ENCODE measurements at places on chromosomes 4 and X.
A peak's percentile ranks its signal among the peaks of the same experiment; 100 is the strongest.

GRCh38 chr4:74724979-74725378 lies 69.3 kb downstream of the BTC start:
- DNase-seq, result no peak

GRCh38 chr4:107692202-107692601 lies 27.8 kb downstream of the PAPSS1 start:
- DNase-seq, result no peak

DNA sequence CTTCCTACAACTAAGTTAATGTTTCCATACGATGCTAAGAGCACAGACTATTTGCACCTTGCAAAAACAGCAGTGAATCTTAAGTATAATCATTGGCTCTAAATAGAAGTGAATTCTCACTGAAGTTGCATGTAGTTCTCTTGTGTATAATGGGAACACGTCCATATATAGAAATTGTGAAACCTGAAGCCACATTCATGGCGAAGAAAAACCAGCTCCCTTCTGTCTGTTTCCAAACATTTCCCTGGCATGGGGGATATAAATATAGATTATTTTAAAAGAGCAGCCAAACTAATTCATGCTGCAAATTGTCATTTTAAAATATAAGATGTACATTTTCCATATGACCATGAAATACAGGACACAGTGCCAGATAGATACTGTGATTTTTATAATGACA lies 71.1 kb downstream of the TRAM1L1 start:
- no peak for DNase-seq

- no peak for DNase-seq
Observed at GRCh38 chrX:17032351-17032750, 85.9 kb downstream of the REPS2 start.

DNA sequence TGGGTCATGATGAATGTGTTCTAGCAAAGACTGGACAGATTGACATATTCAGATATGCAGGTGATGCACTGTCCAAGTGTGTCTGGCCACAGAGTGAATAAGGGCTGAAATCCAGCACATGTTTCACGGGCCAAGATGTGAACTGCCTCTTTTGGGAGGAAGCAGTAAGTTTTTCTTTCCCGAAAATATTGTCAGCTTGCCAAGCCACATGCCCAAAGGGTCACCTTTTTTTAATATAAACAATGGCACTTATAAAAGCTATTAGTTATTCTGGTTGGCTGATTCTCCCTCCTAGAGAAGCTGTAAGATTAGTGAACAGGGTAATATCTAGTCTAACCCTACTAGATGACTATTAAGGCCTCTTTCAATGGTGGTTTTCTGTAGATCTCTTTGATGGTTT lies 1.5 kb upstream of the EDNRA start:
- DNase-seq, result no peak

DNA sequence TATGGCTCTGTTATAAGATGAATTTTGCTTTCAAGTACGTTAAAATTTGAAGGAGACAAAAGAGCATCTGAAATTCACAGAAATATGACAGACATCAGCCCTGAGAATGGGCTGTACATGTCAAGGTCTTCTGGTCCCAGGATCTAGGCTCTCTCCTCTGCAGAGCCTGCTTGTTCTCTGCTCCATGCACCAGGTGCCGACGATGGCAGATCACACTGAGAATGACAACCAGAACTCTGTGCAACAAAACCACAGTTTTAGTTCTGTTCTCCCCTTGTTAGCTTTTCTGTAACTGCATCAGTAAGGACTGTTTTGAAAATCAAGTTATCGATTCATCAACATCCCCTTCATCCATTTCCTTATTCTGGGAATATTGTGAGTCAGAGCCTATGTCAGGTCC lies 30.9 kb upstream of the LGI2 start:
- no peak for DNase-seq

DNA sequence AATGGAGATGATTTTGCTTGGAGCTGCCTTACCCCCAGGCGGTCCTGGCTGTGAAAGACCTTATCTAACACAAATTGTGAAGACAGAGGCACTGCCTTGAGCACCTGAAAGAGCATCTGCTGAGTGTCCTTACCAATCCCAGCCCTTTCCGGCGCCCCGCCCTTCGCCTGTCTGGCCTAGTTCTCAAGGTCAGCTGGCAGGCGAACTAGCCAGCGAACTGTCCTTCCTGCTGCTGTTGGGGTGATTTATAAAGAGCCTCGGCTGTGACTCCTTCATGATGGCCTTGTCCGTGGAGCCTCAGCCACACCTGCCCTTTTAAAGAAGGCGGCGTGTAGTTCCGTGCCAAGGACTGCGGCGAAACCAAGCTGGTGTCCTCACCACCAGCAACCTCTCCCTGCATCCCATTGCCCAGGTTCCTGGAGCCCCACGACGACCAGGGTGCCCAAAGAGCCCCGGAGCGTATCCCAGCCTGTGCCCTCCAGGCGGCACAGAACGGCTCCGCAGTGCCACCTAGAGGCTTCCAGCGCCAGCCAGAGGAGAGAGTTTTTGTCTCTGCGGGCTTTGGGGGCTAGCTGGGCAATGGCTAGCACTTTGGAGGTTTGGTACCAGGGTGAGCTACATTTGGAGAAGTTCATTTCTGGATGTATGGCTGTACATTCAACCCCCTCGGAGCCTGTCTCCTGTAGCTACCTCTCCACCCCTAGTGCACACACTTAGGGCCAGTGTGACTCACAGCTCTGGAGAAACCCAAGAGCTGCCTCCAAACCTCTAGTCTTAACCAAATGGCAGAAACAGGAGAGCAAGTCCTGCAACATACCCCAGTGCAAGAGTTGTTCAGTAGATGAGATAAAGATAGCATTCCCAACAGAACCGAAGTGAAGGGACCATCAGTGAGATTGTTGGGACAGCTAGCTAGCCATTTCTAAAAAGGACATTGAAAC lies 36.8 kb upstream of the VMA21 start:
- no peak for DNase-seq

- DNase-seq, result no peak
Observed at GRCh38 chr4:123606946-123607542, 210.4 kb downstream of the SPRY1 start.

DNA sequence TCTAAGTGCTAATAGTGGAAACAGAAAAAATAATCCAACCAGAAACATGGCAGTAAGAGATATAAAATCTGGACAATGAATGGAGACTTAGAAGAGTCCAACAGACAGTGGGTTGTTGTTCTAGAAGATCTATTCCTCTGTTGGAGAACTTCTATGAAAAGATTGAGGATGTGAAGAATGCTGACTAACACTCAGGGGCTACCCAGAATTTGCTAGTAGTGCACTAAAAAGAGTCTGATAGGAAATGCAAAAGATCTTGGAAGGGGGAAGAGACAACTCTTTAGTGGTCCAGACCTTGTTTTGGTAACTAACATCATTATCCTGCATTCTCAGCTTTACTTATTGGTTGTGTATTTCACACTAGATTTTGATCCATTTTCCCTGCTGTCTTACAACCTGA lies 77.9 kb downstream of the SMARCA1 start:
- no peak for DNase-seq

GRCh38 chr4:186617921-186618320 lies 62.6 kb upstream of the MTNR1A start:
- no peak for DNase-seq

GRCh38 chr4:26356081-26356501 lies 35.3 kb downstream of the RBPJ start:
- DNase-seq, result no peak

DNA sequence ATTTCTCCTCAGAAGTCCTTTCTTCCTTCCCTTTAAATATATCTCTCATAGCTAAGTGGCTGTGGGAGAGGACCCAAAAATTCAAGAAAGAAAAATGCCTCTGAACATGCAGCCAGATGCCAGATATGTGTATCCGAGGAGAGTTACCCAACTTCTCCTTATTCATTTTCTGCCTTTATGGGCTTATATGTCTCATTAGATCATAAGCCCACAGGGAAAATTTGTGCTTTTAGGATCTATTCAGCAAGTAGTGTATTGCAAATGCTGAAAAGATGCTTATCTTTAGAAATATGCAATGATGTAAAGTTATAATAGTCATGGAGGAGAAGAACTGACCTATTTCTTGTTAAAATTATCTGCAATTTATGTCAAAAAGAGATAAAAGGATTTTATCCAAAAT lies 371.8 kb upstream of the NOCT start:
- no peak for DNase-seq

DNA sequence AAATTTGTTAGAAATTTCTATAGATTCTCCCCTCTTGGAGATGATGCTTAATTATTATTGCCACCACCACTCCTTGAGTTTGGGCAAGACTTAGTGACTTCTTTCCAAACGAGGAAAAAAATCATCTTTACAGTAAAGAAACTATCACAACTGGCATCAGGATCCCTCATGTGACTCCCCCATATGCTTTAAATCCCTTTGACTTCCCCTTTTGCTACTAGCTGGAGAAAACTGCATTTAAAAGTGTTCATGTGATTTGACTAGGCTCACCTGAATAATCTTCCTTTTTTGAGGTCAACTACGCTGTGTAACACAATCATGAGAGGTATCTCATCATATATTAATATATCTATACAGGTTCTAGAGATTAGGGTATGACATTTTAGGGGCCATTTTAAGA lies 30.3 kb upstream of the ENOX2 start:
- no peak for DNase-seq

GRCh38 chr4:94641702-94642560 lies 115.8 kb upstream of the BMPR1B start:
- no peak for DNase-seq

DNA sequence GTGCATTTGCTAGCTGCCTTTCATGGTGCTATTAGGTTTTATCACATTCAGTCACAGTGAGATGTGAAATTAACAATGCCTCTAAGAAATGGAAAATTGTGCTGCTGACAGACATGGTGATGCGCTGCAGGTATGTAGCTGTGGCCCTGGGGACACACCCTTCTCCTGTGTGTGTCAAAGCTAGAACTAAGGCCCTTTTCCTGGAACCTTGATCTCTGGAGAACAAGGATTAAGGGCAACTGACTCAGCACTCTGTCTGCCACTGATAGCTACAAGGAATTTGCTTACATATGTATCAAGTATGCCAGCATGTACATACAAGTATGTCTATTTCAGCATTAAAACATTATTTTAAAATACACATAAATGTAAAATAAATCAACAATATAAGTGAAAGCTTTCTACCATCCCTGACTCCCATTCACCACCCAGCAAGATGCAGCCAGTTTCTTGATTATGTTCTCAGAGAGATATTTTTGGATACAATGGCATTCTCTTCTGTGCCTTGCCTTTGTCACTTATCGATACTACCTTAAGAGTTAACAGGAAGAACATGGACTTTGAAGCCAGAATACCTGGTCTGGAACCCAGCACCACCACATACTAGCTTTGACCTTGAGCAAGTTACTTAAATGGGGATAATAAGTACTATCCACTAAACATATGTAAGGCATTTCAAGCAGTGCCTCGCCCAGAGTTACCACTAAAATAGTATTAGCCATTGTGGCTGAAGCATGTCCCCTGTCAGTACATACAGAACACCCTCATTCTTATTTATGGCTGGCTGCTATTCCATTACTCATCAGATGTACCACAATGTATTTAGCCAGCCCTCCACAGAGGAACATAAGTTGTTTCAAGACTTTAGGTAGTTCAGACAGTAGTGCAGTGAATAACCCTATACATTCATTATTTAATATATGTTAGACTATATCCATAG lies 68.5 kb downstream of the NPNT start:
- no peak for DNase-seq

- DNase-seq, result no peak
Observed at GRCh38 chrX:148229801-148230303, 248.7 kb downstream of the FMR1NB start.

DNA sequence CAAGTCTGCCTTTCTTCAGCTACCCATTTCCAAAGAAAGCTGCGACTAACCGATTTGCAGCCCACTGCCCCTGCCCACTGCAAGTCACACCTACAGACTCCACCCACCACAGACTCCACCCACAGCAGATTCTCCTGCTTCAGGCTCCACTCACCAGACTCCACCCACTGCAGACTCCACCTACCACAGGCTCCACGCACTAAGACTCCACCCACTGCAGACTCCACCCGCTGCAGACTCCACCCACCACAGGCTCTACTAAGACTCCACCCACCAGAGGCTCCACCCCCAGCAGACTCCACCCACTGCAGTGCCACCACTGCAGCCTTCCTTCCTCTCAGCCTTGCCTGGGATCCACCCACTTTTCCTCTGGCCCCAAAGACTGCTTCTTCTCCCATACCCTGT lies 41.3 kb downstream of the ABLIM2 start:
- no peak for DNase-seq

DNA sequence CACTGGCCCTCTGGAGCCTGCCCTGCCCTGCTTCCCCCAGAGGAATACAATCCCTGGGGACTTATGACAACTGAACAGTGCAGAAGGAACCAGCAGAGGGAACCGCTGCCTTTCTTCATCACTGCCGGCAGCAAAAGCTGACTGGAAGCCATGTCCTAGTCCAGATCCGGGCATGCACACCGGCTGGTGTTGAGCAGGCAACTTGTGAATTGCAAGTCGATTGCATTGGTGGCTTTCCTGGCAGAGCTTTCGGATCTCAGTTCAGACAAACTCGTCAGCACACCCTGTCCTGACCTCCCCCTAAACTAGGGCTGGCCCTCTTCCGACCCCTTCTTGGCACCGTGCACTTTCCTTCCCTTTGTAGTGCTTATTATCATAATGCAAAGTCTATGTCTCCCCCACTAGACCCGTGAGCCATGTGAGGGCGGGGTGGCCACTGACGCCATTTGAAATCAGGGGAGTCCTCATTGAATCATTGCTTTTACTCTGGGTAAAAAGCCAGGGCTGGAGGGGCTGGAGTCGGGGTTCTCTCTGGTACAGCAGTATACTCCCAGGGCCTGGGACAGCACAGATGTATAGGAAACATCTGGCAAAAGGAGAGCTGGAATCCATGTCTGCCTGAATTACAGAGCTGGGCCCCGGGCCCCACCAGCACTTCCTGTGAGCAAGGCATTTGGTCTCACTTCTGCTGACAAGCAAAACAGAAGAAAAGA lies 1.8 kb downstream of the ARHGAP4 start:
- DNase-seq, result no peak

- DNase-seq, result no peak
Observed at GRCh38 chr4:29046781-29047180, 1673.4 kb upstream of the PCDH7 start.

GRCh38 chrX:9526965-9527364 lies 62.1 kb downstream of the TBL1X start:
- DNase-seq, result no peak

- no peak for DNase-seq
Observed at GRCh38 chrX:138740341-138740740, 28.8 kb upstream of the FGF13 start.

DNA sequence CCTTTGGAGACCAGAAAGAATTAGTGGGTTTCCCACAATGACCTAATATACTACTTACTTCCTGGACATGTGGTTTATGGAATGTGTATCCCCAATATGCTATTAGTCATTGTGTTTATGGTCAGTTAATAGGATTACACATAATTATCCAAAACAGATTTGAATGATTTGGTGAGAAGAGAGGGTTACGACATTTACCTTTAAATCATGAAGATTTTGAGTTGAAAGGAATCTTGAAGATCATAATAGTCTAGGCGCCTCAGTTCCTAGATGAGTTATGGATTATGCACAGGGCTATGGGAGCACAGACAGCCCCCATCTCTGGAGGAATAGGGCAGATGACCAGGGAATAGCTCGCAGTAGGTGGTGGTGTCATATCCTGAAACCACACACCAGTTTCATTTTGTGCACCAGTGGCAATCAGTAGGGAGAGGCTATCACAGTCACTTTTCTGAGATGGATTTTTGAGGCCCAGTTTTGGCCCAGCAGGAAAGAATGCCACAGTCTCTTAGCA lies 61.3 kb downstream of the SEPTIN11 start:
- DNase-seq, result peak; percentile 72

GRCh38 chrX:24619647-24620046 lies 27.5 kb downstream of the PCYT1B start:
- DNase-seq, result no peak

Measured in glomerular endothelial cell (primary cell).